ENCODE measurements at places on chromosomes 5 and 9.

DNA sequence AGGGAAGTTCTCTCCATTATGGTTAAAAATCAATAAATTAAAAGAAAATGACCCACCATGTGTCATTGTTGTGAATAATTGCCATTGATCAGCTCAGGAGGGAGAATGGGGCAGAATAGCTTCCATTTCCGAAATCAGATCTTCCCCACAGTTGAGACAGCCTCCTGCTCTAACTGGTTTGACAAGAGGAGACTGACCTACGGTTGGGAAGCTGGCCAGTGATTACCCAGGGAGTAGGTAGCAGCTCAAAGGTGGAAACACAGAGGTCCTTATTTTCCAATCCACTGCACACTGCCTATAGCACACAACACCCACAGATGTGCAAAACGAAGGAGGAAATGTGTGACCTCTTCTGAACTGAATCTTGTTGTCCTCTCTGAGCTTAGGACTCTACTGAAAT lies 69.0 kb upstream of the DAPK1 start:
- no peak for DNase-seq

DNA sequence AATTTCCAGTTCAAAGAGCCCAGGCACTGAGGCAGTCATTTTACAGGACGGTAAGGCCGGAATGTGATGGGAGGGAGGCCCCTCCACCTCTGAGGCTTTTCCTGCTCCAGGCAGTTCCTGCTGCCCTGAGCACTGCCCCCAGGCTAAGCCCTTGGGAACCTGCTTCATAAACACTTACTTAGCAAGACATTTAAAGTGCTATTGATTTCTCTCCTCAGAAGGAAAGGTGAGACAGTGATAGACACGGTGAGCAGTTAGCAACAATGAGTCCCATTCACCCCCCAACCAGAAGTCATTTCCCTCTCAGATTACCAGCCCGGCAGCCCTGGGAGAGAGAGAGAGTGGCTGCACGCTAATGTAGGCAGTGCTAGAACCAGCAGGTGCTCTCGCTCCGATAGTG lies 462.5 kb downstream of the SPOCK1 start:
- DNase-seq = no peak

DNA sequence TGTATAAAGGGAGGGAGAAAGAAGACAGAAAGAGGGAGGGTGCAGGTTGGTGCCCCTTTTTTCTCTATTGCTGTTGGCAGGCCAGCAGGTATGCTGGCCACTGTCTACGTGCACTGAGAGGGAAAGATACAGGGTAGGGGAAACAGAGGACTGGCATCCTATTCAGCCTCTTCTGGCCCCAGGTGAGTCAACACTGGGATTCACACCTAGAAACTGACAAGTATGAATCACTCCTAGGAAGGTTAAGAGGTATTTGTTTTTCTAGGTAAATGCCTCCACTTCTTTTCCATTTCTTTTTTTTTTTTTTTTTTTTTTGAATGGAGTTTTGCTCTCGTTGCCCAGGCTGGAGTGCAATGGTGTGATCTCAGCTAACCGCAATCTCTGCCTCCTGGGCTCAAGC lies 2.8 kb upstream of the UBAP1 start:
- no peak for DNase-seq

- no peak for DNase-seq
These were observed 141.9 kb downstream of the PBX3 start for GRCh38 chr9:125889112-125889475.

GRCh38 chr9:16505199-16505598 lies 365.3 kb downstream of the BNC2 start:
- no peak for DNase-seq

- DNase-seq = no peak
These were observed 24.1 kb downstream of the TSPAN17 start for GRCh38 chr5:176671399-176671798.

DNA sequence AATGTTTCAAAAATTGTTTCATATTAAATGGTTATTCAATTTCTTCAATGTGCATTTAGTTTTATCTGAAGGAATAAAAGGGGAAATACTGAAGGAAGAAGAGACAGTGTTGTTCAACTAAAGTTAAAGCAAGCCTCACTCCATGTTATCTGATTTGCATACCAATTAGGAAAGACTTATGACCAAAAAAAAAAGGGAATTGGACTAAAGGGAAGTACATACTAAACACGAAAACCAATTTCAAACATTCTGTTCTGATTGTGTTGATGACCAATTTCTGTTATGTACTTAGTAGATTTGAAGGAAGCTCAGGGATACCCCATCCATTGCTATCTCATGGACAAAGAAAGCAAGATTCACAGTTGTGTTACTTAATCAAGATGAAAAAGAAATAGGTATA lies 4.9 kb upstream of the GAPT start:
- DNase-seq = no peak

DNA sequence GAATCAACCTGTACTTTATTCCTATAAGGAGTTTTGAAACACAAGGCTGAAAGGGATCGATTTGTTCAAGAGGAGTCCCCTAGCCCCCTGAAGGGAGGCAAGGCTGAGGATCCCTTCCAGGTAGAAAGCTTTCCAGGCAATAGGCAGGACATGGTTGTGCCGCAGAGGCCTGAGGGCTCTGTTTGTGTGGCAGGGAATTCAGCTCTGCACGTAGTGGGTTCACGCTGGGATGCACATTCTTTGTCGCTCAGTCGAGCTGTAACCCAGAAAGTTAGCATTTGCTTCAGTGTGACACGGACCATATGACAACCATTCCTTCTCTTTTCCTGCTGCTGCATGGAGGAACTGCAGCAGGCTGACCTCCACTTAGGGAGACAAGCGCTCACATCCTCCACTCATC lies 65.6 kb upstream of the TRIO start:
- DNase-seq = no peak

DNA sequence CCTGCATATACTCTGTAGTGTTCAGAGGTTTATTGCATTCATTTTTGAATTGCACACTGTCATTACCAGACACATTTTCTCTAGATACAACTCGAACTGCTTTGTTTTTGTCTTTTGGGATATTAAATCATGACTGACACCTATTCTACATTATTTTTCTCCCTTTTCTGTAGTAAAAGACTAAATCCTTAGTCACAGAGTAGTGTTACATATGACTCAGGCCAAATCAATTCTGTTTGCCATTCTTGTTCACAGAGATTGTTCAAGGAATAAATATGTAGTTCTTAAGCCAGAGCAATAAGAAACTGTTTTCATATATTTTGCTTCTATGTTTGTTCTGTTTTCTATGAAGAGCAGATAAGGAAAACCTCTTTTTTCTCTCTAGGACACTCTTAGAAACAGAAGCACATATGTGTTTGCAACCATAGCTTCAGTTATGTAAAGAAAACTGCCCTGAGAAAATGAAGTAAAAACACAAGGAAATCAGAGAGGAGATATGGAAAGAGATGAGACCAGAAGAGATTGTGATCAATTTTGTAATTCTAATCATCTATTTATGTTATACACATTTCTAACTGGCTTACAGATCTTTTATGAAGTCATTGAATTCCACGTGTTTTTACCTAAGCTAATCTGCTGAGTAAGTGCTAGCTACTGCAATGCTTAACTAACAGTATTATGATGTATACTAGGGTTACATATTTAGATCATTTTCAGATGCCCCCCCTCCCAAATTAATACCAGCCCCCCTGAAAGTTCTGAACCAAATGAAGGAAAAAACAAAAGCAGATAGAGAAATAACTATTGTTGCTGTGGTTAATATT lies 1995.6 kb upstream of the CDH6 start:
- no peak for DNase-seq

GRCh38 chr9:3942361-3942760 lies 357.5 kb downstream of the GLIS3 start:
- no peak for DNase-seq

DNA sequence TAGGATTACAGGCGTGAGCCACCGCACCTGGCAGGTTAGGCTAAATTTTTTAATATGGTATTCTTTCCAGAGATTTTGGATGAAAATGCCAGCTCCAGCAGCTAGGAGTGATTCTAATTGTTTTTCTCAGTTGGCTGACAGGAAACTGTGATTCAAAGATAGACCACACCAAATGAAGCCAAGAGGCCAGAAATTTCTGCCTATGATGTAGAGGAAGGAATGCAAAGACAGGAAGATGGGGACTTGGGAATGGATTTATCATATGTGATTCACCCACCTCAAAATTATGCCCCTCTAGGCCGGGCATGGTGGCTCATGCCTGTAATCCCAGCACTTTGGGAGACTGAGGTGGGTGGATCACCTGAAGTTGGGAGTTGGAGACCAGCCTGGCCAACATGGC lies 53.3 kb downstream of the UGCG start:
- no peak for DNase-seq

DNA sequence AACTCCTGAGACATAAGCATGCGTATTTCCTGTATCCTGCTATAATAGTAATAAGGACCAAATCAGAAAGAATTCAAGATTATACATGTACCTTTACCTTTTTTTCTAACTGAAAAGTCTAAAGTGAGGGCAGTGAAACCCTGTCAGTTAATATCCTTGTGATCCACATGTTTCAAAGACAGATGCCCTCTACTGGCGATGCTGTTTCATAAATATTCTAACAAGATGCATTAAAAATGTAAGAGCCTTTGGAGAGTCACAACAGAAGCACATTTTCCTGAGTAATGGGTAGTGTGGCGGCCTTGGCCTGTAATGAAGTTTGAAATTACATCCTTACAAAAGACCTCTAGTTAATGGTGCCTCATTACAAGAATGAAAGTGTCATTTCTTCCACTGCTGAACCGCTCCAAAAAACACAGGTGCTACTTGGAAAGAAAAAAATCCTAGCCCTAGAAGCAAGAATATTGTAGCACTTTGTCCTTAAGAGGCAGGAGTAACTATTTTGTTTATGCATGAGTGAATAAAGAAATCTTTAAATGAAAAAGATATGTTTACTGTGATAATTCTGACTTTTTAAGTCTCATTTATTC lies 232.6 kb downstream of the EPB41L4A start:
- DNase-seq = no peak

GRCh38 chr9:86508208-86508903 lies 154.1 kb upstream of the TUT7 start:
- no peak for DNase-seq

GRCh38 chr9:20625003-20625349 lies 2.7 kb upstream of the MLLT3 start:
- DNase-seq = no peak

DNA sequence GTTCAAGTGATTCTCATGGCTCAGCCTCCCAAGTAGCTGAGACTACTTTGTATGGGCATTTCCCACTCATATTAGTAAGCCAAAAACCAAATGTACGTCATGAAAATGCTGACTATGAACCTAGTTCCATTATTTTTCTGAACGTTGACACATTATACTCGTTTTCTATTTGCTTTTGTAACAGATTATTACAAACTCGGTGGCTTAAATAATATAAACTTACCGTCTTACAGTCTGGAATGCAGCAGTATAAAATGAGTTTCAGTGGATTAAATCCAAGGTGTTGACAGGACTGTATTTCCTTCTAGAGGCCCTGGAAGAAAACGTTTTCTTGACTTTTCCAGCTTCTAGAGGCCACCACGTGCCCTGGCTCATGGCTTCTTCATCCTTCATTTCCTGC lies 517.0 kb downstream of the GADD45G start:
- DNase-seq = no peak

GRCh38 chr9:91182429-91183225 lies 179.1 kb downstream of the AUH start:
- DNase-seq = no peak

GRCh38 chr5:93941897-93942296 lies 200.5 kb upstream of the POU5F2 start:
- no peak for DNase-seq

DNA sequence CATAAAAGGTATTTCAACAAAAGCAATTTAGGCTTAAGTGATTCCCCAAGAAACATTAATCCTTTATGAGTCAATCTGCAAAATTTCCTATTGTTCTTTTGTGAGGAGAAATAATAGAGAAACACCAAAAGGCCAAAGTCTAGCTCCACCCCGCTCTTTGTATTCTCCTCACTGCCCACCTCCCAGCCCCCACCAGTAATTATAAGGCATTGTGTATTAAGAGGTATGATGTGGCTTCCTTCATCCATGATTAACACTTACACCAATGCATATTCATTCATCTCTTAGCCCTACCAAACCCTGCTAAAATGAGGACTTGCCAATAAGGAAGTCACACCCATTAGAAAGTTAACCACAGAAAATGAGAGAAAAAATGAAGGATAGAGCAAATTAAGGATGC lies 105.3 kb upstream of the SPATA31D4 start:
- DNase-seq = no peak

GRCh38 chr9:95048225-95049087 lies 269.1 kb downstream of the FANCC start:
- DNase-seq = peak; percentile 21

GRCh38 chr5:91245074-91245452 lies 138.1 kb downstream of the ARRDC3 start:
- DNase-seq = no peak
